ENCODE measurements at places on chromosomes 4 and X.

DNA sequence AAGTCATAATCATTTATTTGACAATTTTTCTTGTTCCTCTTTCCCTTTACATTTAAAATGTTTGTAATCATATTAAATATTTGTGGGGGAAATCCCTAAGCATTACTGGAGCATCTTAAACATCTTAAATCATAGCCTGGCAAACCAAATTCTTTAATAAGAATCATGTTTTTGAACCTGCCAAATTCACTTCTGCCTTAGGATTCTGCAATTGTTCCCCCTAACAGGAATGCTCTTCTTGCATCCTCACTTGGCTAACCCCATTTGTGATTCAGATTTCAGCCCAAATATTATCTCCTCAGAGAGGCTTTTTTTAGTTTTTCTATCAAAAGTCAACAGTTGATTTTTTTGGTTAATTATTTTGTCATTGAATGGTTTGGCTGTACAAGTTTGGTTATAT is 241.1 kb downstream of the MAPK10 start:
- DNase-seq, result no peak

DNA sequence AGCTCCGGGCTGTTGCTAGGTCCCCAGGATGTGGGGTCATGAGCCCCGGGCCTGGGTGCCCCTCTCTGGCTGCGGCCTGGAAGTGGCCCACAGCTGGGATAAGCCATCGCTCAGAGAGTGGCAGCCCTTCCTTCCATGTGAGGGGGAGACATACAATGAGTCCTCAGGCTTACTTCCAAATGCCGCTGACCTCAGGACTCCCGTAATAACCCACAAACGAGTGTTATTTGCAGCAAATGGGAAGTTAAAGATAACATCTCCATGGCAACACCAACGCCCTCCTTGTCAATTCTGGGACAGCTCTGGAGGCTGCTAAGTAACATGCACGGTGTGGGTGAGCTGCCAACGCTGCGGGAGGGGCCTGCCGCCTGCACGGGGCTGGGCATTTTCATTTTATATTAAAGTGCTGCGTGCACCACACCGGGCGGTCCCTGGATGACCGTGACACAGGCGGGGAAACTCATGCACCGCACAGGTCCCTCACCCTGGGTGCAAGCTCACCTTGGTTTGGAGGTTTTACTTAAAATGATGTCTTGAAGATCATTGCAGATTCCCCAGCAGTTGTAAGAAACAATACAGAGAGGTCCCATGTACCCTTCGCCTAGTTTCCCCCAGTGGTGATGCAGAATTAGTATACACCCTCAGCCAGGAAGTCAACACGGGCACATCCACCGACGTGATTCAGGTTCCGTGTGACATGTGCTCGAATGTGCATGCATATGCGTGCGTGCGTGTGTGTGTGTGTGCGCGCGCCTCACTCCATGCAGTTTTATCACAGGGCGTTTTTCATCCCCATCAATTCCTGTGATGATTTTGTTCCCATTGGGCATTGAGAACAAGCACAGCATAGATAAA is 79.4 kb downstream of the ABLIM2 start:
- no peak for DNase-seq

- no peak for DNase-seq
These were observed 34.5 kb upstream of the RAB33B start for GRCh38 chr4:139419388-139419914.

GRCh38 chr4:2126309-2127043 is 67.3 kb downstream of the NAT8L start:
- DNase-seq, result no peak

DNA sequence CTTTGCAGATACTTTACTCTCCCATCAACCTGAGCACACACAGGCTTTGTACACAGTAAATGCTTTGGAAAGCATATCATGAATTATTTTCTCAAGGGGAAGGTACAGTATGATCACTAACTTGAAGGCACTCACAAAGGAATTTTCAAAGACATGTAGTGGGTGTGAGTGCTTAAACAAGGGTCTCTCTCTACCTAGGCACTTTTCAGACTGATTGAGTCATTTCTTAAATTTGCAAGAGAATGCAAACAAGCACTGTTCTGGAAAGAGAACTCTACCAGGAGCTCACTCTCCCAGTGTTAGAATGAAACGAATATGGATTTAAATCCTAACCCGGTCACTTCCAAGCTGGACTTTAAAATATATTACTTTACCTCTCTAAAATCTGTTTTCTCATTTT is 85.7 kb downstream of the MAML3 start:
- DNase-seq, result no peak

DNA sequence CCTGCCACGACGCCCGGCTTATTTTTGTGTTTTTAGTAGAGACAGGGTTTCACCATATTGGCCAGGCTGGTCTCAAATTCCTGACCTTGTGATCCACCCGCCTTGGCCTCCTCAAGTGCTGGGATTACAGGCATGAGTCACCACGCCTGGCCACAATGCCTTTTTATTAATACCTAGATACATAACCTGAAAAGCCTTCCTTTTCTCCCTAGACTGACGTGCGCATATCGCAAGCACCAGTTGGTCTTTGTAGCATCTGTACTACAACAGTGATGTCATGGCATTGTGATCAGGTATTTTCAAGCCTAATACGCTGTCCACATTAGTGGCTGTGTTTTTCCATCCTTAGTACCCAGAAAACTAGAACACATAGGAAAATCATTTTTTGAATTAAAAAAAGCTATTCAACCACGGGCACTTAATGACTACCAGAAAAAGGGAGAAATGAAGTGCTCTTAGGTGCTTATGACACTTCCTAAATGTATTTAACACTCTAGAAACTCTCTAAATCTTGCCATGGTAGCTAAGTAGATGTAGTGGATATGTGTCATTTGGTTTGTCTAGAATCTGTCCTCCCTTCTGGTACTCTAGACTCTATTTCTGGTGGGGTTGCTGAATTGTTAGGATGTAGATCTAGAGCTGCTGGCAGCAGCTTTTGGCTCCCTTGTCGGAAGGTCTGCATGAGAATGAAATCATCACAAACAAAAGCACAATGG is 707.8 kb downstream of the STIM2 start:
- no peak for DNase-seq

DNA sequence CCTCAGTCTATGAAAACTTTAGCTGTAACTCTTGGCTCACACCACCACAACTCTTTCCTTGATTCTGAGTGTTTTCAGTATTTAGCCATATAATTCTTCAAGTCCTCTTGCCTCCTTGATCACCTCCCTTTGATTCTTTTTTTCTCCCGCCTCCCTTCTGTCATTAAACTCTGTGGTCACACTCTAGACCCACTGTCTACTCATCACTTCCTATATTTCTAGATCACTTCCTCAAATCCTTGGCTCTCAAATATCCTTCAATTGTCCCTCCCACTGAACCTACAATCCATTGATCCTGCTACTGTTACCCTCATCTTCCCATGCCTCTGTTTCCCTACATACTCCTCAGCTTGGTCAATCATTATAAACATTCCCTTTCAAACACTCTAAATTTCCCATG is 12.4 kb upstream of the CXXC4 start:
- DNase-seq, result no peak

All from activated CD8-positive, alpha-beta memory T cell treated with anti-CD3 and anti-CD28 coated beads for 24 hours (primary cell).